ENCODE measurements at places on chromosomes 3 and 15.

GRCh38 chr3:27559835-27560234, 75.7 kb upstream of the SLC4A7 start:
- DNase-seq: no peak

DNA sequence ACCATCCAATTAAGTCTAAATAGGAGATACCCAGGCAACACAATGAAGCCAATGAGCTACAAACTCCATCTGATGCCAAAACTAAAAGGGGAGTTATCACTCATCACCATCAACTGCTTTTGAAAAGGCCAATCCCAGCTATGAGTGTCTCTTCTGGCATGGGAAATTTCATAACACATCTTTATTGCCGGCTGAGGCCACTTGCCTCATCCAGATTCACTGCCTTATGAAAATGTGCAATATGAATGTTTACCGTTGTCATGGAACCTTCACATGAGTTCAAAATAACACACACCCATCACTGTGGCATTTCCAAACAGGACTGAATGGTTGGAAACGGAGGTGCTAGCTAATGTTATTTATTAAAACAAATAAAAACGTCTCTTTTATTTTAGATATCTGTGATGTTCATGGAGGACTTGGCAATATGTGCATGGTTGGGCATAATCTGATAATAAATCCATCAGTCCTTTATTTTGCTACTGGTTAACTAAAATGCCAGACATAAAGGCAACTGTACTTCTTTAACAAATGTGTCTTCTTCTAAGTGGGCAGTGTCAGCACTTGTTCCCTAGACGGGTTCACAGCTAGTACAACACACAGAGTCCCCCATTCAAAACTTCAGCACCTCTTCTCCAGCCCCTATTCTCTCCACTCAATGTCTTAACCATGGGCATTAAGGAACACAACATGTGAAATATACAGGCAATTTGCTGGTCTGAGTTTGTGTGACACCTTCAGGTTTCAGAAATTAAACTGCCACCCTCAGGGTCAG, 143.9 kb downstream of the MAGI1 start:
- no peak for DNase-seq

DNA sequence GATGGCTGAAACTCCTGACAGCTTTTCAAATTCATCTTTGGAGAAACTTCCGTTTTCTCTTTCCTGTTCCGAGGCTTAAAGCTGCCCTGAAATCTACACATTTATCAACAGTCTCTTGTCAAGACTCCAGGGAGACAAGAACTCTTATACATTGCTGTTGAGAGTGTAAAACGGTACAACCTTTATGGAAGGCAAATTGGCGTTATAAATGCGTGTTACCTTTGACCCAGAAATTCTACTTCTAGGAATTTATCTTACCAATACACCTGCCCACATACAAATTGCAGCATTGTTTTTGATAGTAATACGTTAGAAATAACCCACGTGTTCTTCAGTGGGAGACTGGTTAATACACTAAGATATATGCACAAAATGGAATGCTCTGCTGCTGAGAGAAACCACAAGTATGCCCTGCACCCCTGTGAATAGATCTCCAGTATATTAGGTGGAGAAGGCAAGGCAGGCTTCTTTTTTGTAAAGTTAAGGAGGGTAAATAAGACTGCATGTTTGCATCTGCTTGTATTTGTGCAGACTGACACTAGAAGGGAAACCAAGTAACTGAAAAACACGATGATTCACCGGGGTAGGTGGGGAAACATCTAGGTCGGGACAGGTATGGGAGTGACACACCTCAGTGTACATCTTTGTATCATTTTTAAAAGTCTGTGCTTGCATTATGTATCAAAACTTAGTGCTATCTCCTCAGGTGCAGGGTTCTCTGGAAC, 97.5 kb downstream of the IGF1R start:
- no peak for DNase-seq

GRCh38 chr3:38970851-38971638, 80.7 kb downstream of the SCN11A start:
- DNase-seq: no peak
